ENCODE measurements at places on chromosomes 12 and 14. TPM values are rescaled to one million over a fixed set of nuclear protein-coding genes. Genes with fewer than 3 reads are reported as not detected.

GRCh38 chr12:43281563-43281962, 270.4 kb downstream of the ADAMTS20 start:
- no peak for DNase-seq

GRCh38 chr12:51521554-51522276, 69.3 kb upstream of the SCN8A start:
- DNase-seq = no peak

DNA sequence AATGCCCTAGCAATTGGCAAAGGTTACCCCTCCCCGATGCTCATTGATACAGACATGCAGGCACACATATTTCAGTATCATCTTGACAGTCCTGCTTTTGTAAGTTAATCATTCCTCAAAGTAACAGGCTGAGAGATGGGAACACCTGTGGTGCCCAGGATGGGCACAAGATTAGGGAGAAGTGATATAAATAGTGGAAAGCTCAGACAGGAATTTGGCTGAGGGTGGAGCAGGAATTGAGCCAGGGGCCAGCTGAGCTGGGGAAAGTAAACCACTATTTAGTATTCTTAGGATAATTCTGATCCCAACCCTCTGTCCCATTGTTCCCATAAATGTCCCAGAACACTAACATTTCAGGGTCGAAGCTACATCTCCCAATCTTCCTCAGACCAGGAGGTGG, 38.3 kb downstream of the DAO start:
- no peak for DNase-seq

DNA sequence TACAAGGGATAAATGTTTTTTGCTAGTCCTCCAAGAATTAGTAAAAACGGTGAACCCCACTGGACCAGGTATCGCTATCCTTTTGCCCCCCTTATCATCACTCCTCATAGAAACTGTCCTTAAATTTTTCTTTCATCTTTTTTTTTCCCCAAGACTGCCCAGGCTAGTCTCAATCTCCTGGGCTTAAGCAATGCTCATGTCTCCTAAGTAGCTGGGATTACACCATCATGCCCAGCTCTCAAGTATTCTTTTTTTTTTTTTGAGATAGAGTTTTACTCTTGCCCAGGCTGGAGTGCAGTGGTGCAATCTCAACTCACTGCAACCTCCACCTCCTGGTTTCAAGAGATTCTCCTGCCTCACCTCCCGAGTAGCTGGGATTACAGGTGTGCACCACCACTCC, 9.7 kb downstream of the IRF2BPL start:
- DNase-seq = no peak

GRCh38 chr12:9711664-9712063, 21.2 kb downstream of the CLECL1 start:
- no peak for DNase-seq

DNA sequence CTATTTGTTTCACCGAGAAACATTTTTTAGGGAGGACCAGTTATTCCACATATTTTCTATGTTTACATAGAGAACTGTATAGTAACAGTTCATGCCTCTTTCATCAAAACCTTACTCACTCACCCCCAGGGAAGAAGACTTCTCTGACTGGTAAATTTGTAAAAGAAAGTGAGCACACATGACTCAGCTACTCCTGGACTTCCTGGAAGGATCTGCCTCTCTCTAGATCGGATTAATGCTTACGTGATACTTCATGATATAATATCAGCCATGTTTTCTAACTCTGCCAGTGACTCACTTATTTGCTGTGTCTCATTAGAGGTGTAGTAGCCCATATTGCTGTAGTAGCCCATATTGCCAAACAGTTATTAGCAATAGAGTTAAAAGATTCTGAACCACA, 494.3 kb upstream of the ATXN7L3B start:
- no peak for DNase-seq

- no peak for DNase-seq
Measured at GRCh38 chr12:25433581-25434325, 119.3 kb downstream of the LMNTD1 start.

RNASE7 gene
- total RNA-seq = not detected

OASL gene
- 0.08 TPM for total RNA-seq

HOXC6 gene
- total RNA-seq = 0.41 TPM
